ENCODE measurements at places on chromosomes 2 and 18. TPM values are rescaled to one million over a fixed set of nuclear protein-coding genes. Genes with fewer than 3 reads are reported as not detected.

PNPT1 gene
- total RNA-seq = 32.5 TPM

UGT1A3 gene
- not detected for total RNA-seq

MBD1 gene
- 38.6 TPM for total RNA-seq

CCDC74A gene
- 12.7 TPM for total RNA-seq

CHRND gene
- not detected for total RNA-seq

RAMP1 gene
- total RNA-seq = 0.32 TPM

SLC8A1 gene
- 0.40 TPM for total RNA-seq

ARMC9 gene
- 16.6 TPM for total RNA-seq

SAG gene
- total RNA-seq = not detected

KLHL30 gene
- total RNA-seq = 0.24 TPM

EGR4 gene
- total RNA-seq = 0.31 TPM

DLX1 gene
- total RNA-seq = 4.0 TPM

CAMKMT gene
- total RNA-seq = 5.7 TPM

KCNK3 gene
- 1.1 TPM for total RNA-seq

CD8B2 gene
- not detected for total RNA-seq

DTNB gene
- 8.7 TPM for total RNA-seq

SP110 gene
- 7.5 TPM for total RNA-seq

SH3YL1 gene
- total RNA-seq = 9.7 TPM

ELMOD3 gene
- total RNA-seq = 12.7 TPM

All from A549 treated with CORT108297 at 1 μM for 4 hours (cell line).